ENCODE measurements at places on chromosomes 12 and 14. TPM values are rescaled to one million over a fixed set of nuclear protein-coding genes. Genes with fewer than 3 reads are reported as not detected.

C14orf39 gene
- polyA plus RNA-seq, result 0.45 TPM

AQP5 gene
- 1.2 TPM for polyA plus RNA-seq

APOF gene
- 0.55 TPM for polyA plus RNA-seq

- DNase-seq, result peak; percentile 62
Observed at GRCh38 chr14:102917469-102918211, 4.8 kb upstream of the AMN start.

- DNase-seq, result no peak
Observed at GRCh38 chr12:67952787-67953186, 36.5 kb upstream of the IFNG-AS1 start.

- no peak for DNase-seq
Observed at GRCh38 chr12:130158754-130159059, 3.6 kb upstream of the FZD10 start.

- DNase-seq, result no peak
Observed at GRCh38 chr12:4496145-4496838, 42.4 kb upstream of the RAD51AP1 start.

DNA sequence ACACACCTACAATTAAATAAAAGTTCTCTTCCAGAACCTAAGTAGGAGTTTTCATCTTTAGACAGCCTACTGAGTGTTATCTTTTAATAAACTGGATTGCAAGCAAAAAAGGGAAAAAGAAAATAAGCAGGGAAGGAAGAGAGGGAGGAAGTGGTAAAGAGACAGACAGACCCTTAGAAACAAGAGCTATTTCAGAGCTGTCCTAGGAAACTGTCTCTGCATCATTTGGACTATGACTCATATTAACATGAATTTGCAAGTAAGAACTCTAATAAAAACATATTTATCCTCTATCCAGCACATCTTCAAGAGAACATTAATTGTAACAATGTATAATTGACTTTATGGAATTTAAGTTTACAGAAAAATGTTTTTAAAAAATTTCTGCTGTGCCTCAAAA lies 438.8 kb upstream of the USP15 start:
- no peak for DNase-seq

- DNase-seq, result no peak
Observed at GRCh38 chr12:5614256-5614655, 182.3 kb downstream of the NTF3 start.

- DNase-seq, result no peak
Observed at GRCh38 chr12:43585676-43586075, 33.7 kb upstream of the ADAMTS20 start.

All from hepatocyte (in vitro differentiated cells).